AG08395 (cell line): ENCODE measurements at places on chromosomes 12 and 14.

- peak; percentile 56 for DNase-seq
These were observed 338.3 kb downstream of the EMP1 start for GRCh38 chr12:13534645-13535398.

GRCh38 chr14:52043690-52044089 lies 25.2 kb downstream of the NID2 start:
- no peak for DNase-seq

- DNase-seq = no peak
These were observed 45.9 kb downstream of the VWF start for GRCh38 chr12:6078398-6079096.

GRCh38 chr12:97476255-97476654 lies 13.7 kb downstream of the RMST start:
- DNase-seq = no peak

- DNase-seq = no peak
These were observed 189.6 kb upstream of the RPL10L start for GRCh38 chr14:46840944-46841720.

- no peak for DNase-seq
These were observed 83.8 kb upstream of the HMGA2 start for GRCh38 chr12:65740506-65740872.

DNA sequence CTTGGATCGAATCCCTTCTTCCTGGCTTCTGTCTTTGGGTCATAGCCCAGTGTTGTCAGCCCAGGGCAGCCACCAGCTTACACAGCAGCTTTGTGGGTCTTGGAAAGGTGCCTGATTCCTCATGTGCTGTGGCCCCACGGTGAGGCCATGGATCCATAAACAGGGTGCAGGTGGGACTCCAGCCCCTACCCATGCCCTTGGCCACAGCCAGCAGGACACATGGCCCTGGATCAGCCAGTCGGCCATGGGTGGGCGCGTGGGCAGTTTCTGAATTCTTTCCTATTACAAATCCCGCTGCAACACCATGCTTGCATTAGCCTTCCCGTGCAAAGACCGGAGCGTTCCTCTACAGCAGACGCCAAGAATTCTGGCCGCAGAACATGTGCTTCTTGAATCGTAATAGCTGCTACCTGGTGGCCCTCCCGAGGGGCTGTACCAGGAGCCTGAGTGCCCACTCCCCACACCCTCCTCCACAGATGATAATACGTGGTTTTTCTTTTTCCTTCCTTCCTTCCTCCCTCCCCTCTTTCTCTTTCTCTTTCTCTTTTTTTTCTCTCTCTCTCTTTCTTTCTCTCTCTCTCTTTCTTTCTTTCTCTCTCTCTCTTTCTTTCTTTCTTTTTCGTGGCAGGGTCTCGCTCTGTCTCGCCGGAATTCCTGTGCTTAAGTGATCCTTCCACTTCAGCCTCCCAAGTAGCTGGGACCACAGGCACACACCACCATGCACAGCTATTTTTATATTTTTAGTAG lies 2.9 kb upstream of the MMP17 start:
- DNase-seq = peak; percentile 65

DNA sequence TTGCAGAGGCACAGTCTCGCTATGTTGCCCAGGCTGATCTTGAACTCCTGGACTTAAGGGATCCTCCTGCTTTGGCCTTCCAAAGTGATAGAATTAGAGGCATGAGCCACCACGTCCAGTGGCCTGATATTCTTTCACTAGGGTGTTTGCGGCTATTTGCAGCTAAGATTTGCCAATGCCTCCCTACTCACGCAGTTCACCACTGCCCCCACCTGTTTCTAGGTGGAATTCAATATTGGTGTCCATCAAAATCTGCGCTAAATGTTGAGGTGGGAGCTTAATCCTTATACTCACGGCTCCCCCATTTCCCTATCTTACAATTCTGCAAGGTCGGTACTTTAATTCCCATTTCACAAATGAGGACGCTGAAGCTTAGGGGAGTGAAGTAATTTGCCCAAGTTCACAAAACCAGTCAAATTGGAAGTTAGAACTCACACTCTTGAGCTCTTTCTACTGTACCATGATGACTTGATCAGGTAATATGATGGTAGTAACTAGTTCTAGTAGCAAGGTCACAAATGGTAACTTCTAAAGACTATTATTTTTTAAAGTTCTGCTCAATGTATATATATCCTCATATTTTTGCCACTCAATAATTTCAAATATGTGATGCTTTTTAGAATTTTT lies 22.1 kb upstream of the LRRC9 start:
- no peak for DNase-seq

- DNase-seq = no peak
These were observed 24.4 kb downstream of the FBXW8 start for GRCh38 chr12:116934908-116935705.

DNA sequence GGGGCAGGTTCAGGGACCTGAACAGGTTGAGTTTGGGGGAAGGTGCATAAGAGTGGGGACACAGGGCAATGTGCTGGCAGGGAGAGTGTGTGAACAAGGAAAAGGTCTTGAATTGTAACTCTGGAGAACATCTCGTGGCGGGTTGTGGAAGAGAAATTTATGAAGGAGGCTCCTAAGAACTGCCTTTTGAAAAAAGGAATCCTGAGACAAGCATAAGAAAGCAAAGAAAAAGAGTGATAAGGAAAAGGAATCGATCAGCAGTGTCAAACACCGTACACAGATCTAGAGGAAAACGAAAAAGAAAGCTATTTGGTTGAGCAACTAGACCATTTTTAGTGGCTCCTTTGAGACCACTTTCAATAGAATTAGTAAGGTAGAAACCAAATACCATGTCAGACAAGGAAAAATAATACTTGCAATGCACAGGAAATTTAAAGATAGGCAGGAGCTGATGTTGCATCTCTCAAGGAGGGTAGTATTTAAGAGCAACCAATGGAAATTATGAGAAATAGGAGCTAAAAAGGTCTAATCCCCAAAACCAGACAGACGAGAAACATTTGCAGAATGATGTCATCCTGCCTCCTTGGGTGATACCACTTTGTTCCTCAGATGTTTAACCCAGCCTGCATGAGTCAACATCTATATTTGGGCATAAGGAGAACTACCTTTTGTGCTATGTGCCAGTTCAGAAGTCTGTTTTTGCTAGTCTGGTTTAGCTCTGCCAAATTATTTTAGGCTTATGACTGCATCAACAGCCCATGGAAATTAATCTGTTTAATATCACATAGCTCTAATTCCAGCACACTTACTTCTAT lies 64.5 kb upstream of the STK38L start:
- peak; percentile 81 for DNase-seq

DNA sequence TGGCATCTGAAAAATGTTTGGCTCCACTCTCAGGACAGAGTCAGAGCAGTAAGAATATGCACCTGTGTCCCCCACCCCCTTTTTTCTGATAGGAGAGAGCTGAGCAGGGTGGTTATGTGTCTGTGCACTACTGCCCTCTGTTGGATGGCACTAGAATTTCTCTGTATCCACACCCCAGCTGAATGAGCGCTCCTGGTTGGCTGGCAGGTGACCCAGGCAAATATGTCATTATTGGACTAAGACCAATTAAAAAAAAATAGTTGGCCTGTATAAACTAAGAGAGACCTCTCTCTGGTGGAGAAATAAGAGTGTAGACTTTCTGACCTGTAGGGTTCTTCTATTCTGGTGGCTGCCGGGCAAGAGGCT lies 107.0 kb downstream of the PTCSC3 start:
- peak; percentile 31 for DNase-seq

GRCh38 chr14:99655521-99655920 lies 10.6 kb downstream of the HHIPL1 start:
- DNase-seq = no peak

DNA sequence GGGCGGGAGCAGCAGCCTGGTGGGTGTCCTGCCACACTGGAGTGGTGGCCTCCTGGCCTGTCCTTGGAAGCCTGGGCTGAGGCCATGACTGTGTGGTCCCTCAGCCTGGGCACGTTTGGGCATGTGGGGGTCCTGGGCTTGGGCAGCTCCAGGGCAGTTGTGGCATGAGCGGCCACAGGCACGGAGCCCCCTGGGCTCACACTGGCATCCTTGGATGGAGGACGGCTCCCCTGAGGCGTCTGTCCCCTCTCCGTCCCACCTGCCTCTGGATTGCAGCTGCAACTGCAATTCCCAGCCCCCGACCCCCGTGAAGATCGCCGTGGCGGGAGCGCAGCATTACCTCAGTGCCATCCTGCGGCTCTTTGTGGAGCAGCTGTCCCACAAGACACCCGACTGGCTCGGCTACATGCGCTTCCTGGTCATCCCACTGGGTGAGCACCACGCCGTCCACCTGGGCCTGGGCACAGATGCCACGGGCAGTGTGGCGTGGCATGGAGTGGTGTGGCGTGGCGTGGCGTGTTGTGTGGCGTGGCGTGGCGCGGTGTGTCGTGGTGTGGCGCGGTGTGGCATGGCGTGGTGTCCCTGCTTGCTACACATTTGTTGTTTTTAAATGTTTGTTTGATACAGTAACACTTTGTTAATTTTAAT lies 15.1 kb upstream of the TEX22 start:
- DNase-seq = no peak

DNA sequence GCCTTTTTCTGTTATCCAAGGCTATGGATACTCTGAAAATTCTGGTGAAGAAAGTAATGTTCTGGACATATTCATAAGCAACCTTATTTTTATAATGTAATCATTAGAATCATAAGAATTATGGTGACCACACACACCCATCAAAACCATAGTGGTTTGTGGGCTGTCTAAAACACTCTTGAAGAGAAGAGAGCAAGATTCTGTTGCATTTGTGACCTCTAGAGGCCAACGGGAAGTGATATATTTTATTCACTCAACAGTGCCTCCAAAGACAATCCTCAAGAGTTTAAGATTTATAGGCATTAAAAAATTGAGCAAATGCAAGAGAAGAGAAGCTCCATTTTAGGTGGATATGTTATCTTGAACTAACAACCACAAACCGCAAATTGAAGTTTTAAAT lies 68.5 kb upstream of the LGR5 start:
- DNase-seq = no peak

DNA sequence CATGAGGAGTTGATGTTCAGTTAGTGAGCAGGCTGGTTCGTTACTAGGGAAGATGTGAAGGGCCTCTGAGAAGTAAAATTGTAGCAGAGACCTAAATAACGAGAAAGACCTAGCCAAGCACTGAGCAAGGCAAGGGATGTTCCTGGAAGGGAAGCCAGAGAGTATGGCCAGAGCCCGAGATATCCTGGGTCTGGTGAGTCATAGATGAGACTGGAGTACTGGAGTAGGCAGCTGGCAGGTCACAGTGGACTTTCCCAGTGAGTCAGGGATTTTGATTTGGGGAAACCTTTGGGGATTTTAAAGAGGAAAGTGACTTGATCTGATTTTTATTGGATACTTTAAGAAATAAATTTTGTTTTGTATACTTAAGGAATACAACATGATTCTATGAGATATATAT lies 369.0 kb downstream of the DIO2 start:
- DNase-seq = no peak

- peak; percentile 67 for DNase-seq
These were observed 88.1 kb upstream of the MANSC4 start for GRCh38 chr12:27868139-27868538.

DNA sequence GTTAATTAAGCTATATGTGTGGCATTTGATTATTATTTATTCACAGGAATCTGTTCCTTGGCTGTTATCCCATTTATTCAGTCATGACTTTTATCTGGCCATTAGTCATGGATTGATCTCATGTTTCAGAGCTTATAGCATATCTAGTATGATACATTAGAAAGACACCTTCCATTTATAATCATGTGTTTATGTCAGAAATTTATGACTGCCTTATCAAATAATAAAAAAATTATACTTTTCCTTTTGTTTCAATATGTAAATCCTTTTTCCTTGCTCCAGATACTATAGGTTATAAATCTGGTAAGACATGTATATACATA lies 248.0 kb upstream of the PDE3A start:
- DNase-seq = no peak

- no peak for DNase-seq
These were observed 43.5 kb downstream of the IGF1 start for GRCh38 chr12:102436867-102437266.

- DNase-seq = peak; percentile 49
These were observed 254.0 kb upstream of the USP15 start for GRCh38 chr12:62006076-62006732.

GRCh38 chr12:93315907-93316622 lies 61.7 kb upstream of the NUDT4 start:
- DNase-seq = no peak

DNA sequence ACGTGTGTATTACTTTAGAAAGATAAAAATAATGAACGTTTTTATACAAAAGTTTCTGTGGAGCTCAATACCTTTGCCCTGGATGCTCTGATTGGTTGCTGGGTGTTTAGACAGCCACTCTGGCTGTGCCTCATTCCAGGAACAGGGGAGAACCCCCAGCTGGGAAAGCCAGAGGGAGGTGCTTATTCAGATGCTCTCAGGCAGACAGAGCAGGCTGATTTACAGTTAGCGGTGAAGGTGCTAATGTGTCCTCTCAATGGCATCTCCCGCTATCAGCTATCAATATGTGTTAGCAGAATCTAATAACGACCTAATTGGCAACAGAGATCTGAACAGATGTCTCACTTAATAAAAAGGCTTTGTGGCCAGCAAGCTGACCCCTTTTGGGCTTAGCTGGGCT lies 402.3 kb downstream of the NUAK1 start:
- DNase-seq = no peak

DNA sequence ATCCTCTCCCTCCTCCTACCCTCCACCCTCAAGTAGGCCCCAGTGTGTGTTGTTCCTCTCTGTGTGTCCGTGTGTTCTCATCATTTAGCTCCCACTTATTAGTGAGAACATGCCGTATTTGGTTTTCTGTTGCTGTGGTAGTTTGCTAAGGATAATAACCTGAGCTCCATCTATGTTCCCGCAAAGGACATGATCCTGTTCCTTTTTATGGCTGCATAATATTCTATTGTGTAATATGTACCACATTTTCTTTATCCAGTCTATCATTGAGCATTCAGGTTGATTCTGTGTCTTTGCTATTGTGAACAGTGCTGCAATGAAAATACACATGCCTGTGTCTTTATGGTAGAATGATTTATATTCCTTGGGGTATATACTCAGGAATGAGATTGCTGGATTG lies 30.5 kb downstream of the JDP2 start:
- no peak for DNase-seq
